Lung (tissue), 17 donors: ENCODE measurements at places on chromosomes 2 and 18.

DNA sequence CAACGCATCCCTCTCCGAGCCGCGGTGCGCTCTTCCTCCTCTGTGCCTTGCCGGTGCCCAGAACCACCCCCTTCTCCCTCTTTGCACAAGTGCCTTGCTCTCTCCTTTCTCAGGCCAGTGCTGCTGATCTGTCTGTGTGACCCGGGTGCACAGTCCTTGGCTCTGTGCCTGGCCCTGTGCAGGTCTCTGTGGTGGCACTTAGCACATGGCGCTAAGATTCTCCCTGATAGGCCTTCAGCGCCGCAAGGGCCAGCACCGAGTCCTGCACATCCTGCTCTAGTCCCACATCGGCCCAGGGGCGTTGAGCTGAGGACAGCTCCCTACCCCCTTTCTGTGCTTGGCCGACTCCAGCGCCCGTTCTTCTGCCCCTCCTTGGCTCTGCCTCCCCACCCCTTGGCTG, 136.1 kb downstream of the NEDD4L start:
- DNase-seq = no peak

GRCh38 chr2:184463102-184463865, 135.0 kb upstream of the ZNF804A start:
- no peak for DNase-seq

- DNase-seq = no peak
Observed at GRCh38 chr2:231542136-231542535, 11.9 kb upstream of the NMUR1 start.

DNA sequence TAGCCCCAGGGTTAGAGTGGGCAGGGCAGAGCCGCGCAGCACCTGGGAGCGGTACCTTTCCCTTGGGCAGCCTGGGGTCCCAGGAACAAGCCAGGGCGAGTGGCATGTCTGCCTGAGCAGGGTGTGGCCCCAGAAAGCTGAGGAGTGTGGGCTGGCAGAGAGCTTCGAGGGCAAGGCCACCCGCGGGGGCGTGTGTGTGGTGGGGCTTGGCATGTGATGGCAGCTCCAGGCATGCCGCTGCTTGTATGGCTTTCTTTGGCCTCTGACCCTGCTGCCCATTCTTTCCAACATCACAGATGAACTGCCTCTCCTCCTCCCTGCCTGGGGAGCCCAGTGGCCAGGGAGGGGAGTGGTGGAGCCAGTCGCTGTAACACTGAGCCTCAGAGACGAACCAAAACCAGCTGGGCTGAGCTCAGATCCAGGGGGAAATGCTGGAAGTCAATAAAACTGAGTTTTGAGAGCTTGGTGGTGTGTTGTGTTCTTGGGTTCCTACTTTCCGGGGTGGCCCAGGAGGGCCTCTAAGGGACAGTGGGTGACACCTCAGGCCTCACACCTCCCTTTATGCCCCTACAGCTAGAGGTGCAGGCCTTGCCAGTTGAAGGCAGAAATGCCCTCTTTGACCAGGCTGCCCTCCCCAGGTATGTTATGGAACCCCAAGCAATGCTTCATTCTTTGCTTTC, 7.4 kb downstream of the DNAJB2 start:
- DNase-seq = no peak

- no peak for DNase-seq
Observed at GRCh38 chr2:164722616-164723338, 101.5 kb upstream of the GRB14 start.

DNA sequence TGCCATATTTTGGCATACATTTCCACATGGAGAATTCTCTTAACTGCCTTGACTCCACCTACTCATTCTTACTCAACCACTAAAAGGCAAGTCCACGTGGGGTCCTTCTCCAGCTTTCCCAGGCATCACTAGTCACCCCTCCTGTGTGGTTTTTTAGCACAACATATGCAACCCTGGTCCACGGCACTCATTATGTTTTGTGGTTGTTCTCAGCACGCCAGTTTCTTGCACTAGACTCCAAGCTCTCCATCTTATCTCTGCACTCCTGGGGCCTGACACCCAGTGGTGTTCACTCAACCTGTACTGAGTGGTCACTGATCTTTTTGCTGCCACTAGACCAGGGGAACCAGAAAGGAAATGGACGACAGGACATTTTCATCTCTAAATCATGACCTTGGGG, 18.0 kb downstream of the MARCHF4 start:
- DNase-seq = no peak

GRCh38 chr2:10208736-10209135, 86.2 kb downstream of the RRM2 start:
- no peak for DNase-seq

GRCh38 chr2:458425-458815, 170.5 kb upstream of the ALKAL2 start:
- no peak for DNase-seq

DNA sequence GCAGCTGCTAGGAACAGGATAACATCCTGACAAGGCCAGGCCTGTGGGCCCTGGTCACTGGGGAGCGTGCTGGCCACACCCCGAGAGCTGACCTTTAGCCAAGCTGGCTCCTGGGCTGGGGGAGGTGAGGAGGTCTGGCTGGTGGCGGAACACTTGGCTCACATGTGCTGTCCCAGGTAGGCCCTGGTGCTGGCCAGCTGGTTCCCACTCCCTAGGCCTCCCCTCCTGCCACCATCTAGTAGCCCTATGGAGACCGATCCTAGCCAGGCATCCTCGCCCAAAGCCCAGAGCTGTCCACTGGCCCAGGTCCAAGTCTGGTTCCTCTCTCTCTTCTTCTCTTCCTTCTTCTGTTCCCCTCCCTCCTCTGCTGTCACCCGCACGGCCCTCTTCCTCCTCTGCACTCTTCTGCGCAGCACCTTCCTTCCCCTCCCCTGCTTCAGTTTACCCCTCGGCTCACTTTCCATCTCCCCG, 52.4 kb downstream of the TNS1 start:
- no peak for DNase-seq

- no peak for DNase-seq
Observed at GRCh38 chr2:106053581-106053980, 140.5 kb downstream of the UXS1 start.

GRCh38 chr18:70700496-70700895, 411.7 kb downstream of the SOCS6 start:
- no peak for DNase-seq

DNA sequence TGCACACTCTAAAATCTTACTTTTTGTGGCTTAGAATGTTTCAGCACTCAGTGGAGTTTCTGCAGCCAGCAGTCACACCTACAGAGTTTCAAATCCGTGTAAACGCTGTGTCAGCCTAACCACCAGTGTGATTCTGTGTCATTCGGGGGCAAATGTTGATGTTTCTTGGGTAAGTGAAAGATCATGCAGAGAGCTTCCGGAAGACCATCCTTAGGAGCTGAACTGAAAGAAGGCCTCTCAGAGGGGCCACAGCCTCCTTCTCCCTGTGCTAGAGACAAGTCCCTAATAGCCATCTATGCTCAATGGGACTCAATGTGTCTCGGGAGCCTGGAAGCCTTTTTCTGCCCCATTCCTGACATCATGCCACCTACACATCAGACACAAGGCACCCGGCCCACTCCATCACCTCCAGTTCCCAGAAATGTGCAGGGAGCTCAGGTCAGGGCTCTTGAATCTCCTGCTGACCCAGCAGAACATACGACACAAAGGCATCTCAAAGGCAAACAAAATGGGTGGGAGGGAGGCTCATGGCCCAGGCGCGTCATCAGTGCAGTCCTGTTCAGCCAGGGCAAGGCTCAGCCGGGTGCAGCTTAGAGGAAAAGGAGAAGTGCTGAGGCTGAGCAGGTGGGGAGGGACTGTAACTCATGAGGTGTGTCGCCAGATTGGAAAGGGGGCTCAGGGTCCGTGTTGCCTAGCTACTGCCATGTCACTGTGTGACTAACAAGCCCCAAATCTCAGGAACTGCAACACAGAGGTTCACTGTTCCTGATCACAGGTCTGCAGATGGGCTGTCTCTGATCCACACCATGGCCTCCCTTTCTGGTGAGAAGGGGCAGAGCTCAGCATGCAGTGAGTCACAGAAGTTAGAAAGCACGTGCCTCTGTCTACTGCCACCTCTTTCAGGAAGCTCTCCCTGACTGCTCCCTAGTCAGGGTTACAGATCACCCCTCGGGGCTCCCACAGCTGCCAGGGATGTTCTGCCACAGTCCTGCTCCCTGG, 82.0 kb downstream of the SMAD7 start:
- DNase-seq = peak; percentile 55

GRCh38 chr2:1802046-1802445, 57.7 kb upstream of the PXDN start:
- DNase-seq = no peak

GRCh38 chr18:56563568-56563967, 74.8 kb downstream of the TXNL1 start:
- peak; percentile 25 for DNase-seq

DNA sequence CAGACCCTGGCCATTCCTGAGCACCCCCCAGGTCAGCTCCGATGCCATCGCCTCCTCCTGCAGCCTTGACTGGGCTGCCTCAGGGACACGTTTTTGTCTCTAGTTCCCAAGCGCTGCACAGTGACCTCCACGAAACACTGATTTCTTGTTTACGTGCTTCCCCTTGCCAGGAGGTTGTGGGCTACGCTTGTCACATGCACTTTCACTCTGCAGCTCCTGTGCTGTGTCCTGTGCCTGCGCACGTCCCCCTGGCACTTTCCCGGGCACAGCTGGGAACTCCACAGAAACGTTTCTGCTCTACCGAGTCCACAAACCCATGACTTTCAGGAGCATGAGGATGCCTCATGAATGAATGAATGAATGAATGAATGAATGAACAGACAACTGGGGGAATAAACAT, 160.6 kb downstream of the LAMA1 start:
- no peak for DNase-seq

GRCh38 chr2:236940916-236941520, 144.7 kb upstream of the COPS8 start:
- no peak for DNase-seq

GRCh38 chr2:152386266-152386665, 51.3 kb downstream of the FMNL2 start:
- no peak for DNase-seq

DNA sequence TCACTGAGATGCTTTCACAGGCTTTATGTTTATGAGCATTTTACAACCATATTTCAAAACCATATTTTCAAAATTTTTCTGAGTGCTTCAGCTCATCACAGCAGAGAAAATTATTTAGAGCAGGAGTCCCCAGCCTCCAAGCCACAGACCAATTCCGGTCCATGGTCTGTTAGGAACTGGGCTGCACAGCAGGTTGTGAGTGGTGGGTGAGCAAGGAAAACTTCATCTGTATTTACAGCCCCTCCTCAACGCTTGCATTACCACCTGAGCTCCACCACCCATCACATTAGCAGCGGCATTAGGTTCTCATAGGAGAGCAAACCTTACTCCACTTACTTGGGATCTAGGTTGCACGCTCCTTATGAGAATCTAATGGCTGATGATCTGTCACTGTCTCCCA, 165.6 kb downstream of the SEPTIN10 start:
- DNase-seq = no peak
